ENCODE measurements at places on chromosomes 1 and 21.

DNA sequence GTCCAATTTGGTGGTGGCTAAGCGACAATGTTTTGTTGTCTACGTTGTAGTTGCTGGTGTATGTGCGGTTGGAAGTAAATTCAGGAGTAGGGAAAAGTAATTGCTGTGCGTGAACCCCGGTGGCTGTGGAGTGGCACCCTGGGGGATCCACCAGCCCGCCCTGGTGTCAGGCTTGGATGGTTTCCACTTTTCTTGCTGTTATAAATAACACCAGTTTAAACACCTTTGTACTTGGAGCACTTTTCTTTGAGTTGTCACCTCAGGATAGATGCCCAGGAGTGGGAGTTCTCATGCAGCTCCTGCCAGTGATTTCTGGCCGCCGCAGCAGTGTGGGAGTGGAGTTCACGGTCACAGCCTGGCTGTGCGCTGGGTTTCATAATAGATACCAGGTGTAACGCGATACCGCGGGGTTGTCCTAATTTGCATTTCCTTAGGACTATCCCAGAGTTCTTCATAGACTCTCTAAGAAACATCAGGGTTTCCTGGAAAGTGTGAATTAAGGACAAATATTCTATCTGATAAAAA is 12.8 kb upstream of the TMEM200B start:
- DNase-seq = no peak

- DNase-seq = no peak
Measured at GRCh38 chr1:52552236-52552504, 722 bp downstream of the TUT4 start.

GRCh38 chr1:1332031-1332755 is 1.1 kb downstream of the TAS1R3 start:
- DNase-seq = no peak

DNA sequence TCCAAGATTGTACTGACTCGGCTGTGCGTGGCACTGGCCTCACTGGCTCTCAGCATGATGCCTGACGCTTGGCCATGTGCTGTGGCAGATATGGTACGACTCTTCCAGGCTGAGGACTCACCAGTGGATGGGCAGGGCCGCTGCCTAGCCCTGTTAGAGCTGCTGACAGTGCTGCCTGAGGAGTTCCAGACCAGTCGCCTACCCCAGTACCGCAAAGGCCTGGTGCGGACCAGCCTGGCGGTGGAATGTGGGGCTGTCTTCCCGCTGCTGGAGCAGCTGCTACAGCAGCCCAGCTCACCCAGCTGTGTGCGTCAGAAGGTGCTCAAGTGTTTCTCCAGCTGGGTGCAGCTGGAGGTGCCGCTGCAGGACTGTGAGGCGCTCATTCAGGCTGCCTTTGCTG is 2.9 kb downstream of the IPO13 start:
- no peak for DNase-seq

DNA sequence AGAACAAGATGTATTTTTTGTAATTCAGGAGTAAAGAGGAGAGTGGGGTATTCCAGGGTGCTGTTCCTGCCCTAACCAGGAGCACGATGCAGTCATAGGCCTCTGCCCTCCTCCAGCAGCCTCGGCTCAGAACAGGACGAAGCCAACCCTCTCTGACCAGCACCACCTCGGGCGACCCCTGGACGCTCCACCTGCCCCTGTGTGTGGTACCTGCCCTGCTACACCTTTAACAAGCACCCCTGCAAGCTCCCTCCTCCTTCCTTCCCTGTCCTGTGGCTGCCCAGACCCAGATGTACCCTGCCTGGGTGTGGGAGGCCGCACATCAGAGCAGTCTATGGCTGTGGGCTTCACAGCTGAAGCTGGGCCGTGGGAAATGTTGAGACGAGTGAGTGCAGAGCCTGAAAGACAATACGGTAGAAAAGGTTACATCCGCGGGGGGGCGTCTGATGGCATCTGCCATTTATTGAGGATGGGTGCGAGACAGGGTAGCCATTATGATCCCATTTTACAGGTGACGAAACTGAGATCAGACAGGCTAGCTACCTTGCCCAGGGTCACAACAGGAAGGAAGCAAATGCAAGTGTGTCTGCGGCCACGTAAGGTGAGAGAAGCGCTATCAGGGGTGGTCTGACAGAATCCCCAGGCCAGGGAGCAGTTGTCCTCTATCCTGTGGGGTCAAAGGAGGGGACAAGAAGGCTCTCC is 4.6 kb downstream of the ERG start:
- no peak for DNase-seq

DNA sequence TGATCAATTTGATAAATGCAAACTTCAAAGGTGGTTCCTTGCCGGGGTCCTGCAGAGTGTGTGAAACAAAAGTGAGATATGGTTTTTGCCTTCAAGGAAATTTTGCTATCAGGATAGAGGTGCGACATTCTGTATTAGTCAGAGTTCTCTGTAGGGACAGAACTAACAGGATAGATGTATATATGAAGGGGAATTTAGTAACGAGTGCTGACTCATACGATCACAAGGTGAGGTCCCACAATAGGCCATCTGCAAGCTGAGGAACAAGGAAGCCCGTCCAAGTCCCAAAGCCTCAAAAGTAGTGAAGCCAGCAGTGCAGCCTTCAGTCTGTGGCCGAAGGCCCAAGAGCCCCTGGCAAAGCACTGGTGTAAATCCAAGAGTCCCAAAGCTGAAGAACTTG is 157.0 kb downstream of the RYR2 start:
- no peak for DNase-seq

DNA sequence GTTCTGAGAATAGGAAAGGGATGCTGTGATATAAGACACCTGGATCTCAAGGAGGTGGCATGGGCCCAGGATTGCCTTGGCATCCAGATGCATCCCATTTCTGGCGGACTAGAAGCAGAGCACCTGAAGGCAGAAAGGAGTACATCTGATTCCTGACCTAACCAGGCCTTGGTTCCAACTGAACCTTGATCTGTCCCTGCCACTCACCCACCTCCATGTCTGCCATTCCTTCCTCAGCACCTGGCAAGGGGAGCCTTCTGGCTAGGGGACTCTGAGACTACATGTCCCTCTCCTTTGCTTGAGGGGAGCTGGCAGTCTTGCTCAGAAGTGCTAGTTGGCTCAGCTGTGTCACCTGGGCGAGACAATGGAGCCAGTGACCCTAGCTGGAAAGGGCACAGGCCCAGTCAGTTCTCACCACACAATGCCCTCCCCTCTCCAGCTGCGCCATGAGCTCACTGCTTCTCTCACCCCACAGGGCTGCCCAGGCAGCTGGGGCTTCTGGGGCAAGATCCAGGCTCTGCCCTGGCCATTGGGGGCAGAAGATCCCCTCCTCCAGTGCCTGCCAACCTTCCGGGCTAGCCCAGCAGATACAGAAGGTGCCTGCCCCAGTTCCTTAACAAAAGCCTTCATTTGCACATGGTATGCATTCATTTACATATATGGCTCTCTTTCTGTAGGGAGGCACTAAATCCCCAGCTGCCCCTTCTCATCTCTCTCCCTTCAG is 2.9 kb downstream of the IGSF8 start:
- DNase-seq = no peak

DNA sequence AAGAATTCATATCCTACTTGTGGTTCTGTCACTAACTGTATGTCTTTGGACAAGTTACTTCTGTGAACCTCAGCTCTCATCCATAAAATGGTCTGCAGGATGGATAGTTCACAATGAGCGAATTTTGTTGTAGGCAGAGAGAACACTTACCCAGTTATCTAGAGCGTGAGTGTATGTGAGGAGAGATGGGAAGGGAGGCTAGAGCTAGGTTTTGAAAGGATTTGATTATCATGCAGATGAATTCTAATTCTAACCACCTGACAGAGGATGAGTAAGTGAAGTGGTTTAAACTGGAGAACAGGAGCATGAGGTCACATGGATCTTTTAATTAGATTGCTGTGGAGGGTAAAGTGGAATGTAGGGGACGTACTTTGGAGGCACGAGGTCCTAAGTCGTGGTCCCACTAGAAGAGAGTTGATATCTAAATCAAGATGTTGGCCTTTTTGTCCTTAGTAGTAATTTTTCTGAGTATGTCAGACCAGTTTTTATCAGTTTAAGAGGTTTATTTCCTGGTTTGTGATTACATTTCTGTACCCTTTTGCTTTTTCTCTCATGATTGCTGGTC is 5.0 kb downstream of the SUCO start:
- DNase-seq = no peak

- no peak for DNase-seq
Measured at GRCh38 chr1:209042413-209042812, 541.1 kb upstream of the CAMK1G start.
